ENCODE measurements at places on chromosomes 1 and 21.
A peak's percentile ranks its signal among the peaks of the same experiment; 100 is the strongest.

GRCh38 chr1:175070818-175071217, 3.2 kb downstream of the TNN start:
- no peak overlapping the region for H3K4me3 ChIP-seq
- DNase-seq = no peak
- peaks cover 29% of the 10 kb centered on the region for H3K27me3 ChIP-seq
- no peaks in the 10 kb centered on the region for H3K36me3 ChIP-seq

GRCh38 chr1:239467730-239468129, 81.4 kb downstream of the CHRM3 start:
- no peak overlapping the region for H3K4me3 ChIP-seq
- no peaks in the 10 kb centered on the region for H3K36me3 ChIP-seq
- H3K27ac ChIP-seq = no peak overlapping the region
- DNase-seq = no peak

- H3K27me3 ChIP-seq = no peaks in the 10 kb centered on the region
- peak overlapping the region; percentile 89 for H3K27ac ChIP-seq
- H3K4me3 ChIP-seq = no peak overlapping the region
- DNase-seq = no peak
These were observed 71.4 kb downstream of the MRPL37 start for GRCh38 chr1:54271341-54271740.

DNA sequence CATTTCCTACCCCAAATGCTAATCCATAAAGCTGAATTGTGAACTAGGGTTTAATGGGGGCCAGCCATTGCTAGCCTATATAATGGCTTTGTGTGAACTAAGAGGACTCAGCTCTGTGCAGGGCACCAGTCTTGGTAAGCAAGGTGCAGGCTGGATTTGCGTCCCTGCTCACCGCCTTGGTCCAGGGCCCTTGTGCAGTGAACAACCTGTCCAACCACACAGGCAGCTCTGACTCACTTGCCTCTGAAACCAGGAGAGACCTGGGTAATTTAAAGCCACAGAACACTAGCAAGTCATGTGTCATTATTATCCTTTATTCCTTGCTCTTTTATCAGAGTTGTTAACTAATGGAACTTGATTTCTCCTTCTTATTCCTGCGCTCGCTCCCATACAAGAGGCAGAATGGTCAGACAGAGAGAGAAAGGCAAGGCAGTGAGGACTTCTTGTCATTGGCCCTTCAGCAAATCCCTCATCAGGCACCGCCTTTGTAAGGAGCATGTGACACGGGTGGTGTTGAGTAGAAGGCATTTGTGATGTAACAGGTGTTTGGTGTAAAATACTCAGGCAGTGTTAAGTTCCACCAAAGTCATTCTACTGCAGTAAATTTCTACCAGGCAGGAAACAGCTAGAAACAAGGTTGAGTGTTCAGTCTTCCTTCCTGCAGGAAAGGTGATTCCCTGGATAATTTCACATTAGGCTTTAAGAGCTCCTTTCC, 67.3 kb upstream of the OLIG2 start:
- no peak overlapping the region for H3K27ac ChIP-seq
- H3K4me1 ChIP-seq = no peaks in the 10 kb centered on the region
- no peaks in the 10 kb centered on the region for H3K36me3 ChIP-seq
- no peak for DNase-seq
- H3K27me3 ChIP-seq = peaks cover 77% of the 10 kb centered on the region

GRCh38 chr21:36089946-36090345, 20.1 kb downstream of the CBR1 start:
- no peaks in the 10 kb centered on the region for H3K27me3 ChIP-seq
- H3K27ac ChIP-seq = no peak overlapping the region
- no peak overlapping the region for H3K4me3 ChIP-seq
- peaks cover 7% of the 10 kb centered on the region for H3K36me3 ChIP-seq
- H3K4me1 ChIP-seq = no peaks in the 10 kb centered on the region

GRCh38 chr1:212182579-212182978, 102.6 kb upstream of the PPP2R5A start:
- H3K27me3 ChIP-seq = no peaks in the 10 kb centered on the region
- H3K27ac ChIP-seq = no peak overlapping the region
- no peak for DNase-seq
- no peaks in the 10 kb centered on the region for H3K36me3 ChIP-seq
- peaks cover 2% of the 10 kb centered on the region for H3K4me1 ChIP-seq
- no peak overlapping the region for H3K4me3 ChIP-seq

DNA sequence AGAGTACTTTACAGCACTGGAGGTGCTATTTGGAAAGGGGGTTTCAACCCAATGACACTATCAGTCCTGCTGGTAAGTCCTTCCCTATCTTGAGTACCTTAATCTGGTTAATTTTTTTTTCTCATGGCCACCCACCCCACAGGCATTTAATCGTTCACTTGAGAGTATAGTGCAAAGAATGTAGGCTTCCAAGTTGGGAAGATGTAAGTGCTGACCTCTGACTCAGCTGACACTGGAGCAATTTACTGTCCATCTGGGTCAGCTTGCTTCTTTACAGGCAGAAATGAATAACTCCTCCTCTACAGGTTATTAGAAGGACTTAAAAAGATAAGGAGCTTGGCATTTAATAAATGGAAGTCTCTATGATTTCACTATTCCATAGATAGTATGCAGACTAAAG, 89.6 kb downstream of the AK5 start:
- DNase-seq = no peak
- H3K27me3 ChIP-seq = peaks cover 6% of the 10 kb centered on the region
- peaks cover 10% of the 10 kb centered on the region for H3K4me1 ChIP-seq
- no peak overlapping the region for H3K27ac ChIP-seq
- H3K4me3 ChIP-seq = no peak overlapping the region
- no peaks in the 10 kb centered on the region for H3K36me3 ChIP-seq

GRCh38 chr1:61875198-61875597, 132.9 kb downstream of the PATJ start:
- H3K4me3 ChIP-seq = no peak overlapping the region
- H3K36me3 ChIP-seq = peaks cover 57% of the 10 kb centered on the region
